Body of pancreas (tissue), 4 donors: ENCODE measurements at places on chromosomes 1 and 21. TPM values are rescaled to one million over a fixed set of nuclear protein-coding genes. Genes with fewer than 3 reads are reported as not detected.

The MRPL9 gene
- 24.6 TPM for total RNA-seq

The FCN3 gene
- 1.6 TPM for total RNA-seq

The SPRR2B gene
- total RNA-seq, result not detected

The LCE1F gene
- total RNA-seq, result not detected

The ALG14 gene
- total RNA-seq, result 0.78 TPM
